ENCODE measurements at places on chromosomes 5 and 9. TPM values are rescaled to one million over a fixed set of nuclear protein-coding genes. Genes with fewer than 3 reads are reported as not detected.

GRCh38 chr5:139335811-139336210 is 5.8 kb upstream of the PAIP2 start:
- no peak for DNase-seq

Gene ELAVL2
- total RNA-seq: not detected

Gene GFI1B
- total RNA-seq: not detected

Gene PNPLA7
- 6.1 TPM for total RNA-seq

GRCh38 chr9:20898885-20899554 is 132.4 kb downstream of the HACD4 start:
- no peak for DNase-seq
